ENCODE measurements at places on chromosomes 11 and 22. TPM values are rescaled to one million over a fixed set of nuclear protein-coding genes. Genes with fewer than 3 reads are reported as not detected.

DNA sequence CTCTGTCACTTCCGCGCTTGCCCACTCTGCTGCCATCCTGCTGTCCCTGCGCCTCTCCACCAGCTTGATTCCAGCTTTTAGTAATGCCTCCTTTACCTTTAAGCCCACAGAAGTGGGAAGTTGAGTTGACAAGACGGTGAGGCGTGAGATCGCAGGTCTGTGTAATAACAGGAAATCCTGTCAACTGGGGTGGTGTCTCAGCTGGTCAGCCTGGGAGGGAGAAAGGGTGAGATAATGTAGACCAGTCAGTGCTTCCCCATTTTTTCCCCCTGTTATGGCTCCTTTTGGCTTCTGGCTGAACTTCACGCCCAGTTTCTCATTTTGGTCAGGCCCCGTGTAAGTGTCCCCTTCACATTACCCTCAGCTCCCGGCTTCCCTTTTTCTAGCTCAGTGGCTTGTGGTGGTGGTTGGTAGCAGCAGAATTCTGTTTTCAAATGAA lies 98.9 kb downstream of the TRAF6 start:
- DNase-seq = no peak

GRCh38 chr11:65428578-65429067 lies 6.0 kb downstream of the NEAT1 start:
- DNase-seq = no peak

- DNase-seq = no peak
Observed at GRCh38 chr11:75096456-75097172, at the start of gene OR2AT4. Gene OR2AT4, minus strand, starts transcription at chr11:75096876.

GRCh38 chr11:11427542-11427941 lies 74.5 kb upstream of the CSNK2A3 start:
- DNase-seq = no peak

DNA sequence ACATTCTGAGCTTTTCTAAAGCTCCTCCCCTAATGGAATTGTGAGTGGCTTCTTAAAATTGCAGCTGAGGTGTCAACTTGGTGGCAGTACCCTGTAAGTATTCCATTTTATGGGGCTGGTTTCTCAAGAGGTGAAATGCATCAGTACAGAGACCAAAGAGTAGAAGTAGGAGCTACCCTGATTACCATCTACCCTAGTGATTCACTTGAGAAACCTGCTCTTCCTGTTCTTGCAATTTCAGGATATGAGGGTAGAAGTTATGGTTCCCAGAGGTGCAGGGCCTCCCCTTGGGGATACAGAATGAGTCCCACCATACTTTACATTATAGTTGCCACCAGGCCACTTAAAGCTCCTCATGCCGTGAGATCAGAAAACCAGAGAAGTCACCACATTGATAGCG lies 944.6 kb downstream of the OPCML start:
- DNase-seq = no peak

DNA sequence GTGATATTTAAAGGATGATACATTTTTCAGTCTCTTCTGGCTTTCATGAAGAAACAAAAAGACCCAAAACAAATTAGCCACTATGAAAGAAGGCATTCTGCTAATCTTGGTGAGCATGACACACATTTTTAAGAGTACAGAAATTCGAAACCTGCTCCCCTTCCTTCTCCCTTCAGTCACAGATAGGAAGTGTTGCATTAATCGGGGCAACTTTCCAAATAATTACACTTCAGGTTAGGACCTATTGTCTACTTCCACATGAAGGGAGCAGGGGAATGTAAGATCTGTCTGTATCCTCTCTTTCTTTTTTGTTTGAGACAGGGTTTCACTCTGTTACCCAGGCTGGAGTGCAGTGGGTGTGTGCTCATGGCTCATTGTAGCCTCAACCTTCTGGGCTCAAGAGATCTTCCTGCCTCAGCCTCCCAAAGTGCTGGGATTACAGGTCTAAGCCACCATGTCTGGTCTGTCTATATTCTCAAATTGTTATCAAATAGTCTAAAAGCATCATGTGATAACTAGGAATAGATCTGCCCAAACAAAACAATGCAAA lies 45.8 kb downstream of the NCAM1 start:
- no peak for DNase-seq

- no peak for DNase-seq
Observed at GRCh38 chr11:128881221-128881620, 9.9 kb upstream of the KCNJ5 start.

DNA sequence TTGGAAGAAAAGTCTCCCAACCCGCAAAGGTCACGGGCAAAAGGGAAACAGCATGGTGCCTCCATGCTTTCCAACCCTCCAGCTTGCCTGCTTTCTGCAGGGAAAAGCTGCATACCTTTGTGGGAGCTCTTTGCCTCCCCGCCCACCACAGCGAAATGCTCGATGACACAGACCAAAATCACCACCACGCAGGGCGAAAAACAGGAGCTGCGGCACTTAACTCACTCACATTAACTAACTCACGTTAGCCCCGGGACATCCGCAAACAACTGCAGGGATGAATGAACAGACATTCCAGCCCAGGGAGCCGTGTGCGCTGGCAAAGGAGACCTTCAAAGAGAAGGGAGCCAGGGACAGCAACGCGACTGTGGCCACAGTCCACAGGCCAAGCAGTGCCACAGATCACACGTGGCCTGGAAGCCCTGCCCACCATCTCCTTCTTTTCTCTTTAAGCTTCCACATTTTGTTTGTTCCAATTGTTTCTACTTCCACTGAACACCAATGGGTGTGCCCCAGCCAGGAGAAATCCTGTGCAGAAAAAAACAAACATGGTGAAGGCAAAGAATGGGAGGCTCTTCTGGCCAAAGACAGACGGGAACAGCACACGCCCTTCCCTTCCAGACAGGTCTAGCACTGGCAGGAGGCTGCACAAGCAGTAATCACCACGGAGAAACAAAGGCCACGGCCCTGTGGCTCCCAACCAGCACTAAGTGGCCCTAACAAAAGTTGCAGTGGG lies 39.3 kb downstream of the DUSP8 start:
- peak; percentile 31 for DNase-seq

DNA sequence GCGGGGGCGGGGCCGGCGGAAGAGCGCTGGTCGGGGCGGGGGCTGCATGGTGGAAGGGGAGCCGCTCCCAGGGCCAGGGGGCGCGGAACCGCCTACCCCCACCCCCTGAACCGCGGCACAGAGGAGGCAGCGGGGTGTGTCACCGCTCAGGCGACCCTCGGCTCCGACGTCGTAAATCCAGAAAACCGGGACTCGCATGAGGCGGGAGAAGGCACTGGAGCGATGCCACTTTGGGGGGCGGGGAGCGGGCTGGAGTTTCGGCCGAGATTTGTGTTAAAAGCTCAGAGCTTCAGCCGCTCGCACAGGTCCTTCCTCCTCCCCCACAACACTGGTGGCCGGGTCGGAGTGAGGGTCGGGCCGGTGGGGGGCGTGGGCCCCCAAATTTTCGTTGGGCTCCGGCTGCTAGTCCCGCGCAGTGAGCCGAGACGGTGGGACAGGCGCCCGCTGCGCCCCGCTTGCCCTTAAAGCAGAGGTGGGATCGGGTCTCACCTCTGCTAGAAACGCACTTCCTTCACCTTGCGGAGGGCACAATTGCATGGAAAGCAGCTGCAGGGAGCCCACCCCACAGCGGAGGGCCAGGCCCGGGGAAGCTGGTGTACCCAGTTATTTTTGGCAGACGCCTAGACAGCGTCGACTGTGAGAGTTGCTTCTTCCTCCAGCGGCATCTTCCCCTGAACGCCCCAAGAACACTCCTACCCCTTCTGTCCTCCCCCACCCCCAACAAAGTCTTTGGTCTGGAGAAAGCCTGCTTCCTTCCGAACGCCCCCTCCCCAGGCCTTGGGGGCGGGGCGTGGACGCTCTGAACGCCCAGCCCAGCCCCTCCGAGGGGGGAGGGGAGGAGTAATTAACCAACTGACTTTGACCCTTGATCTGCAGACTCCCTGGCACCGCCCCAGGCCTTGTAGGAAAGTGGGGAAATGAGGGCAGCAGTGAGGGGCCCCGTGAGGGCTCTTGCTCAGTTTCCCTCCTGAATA lies 1.1 kb downstream of the OVOL1 start:
- no peak for DNase-seq

DNA sequence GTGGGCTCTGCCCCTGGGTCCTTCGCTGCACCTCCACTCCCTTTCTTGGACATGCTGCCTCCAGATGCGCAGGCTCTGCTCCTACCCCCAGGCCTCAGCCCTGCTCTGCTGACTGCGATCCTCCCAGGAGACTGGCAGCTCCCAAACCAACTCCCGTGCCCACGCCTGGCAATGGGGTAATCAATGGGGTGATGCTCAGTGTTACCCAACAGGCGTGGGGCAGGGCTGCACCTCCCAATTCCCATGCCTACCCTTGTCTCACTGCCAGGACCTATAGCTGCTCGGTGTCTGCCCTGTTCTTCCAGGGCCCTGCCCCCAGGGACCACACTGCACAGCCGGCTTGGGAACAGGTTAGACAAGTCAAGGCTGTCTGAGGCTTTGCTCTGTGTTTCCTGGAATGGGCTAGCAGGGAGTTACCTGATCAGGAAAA lies at the start of gene ALDH3B2:
Gene ALDH3B2 (minus strand): TSS at position 182 of the 430 bp plus-strand sequence. CDS start 7,688 bp downstream, outside the sequence.
- no peak for DNase-seq

DNA sequence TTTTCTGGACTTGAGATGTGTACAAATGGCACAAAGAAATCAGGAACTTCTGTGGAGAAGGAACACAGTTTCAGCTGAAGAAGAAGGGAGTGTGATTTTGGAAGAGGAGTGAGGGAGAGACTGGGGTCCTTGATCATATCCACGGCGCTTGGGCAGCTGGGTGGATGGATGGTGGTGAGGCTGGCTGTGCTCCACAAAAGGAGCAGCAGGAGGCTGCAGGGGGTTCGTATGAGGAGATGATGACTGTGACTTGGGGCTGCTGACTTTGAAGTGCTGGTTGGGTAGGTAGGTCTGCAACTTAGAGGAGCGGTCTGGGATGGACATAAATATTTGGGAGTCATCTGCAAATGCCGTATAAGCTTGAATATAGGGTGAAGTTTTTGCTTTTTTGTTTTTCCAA lies 1.3 kb upstream of the DCHS1 start:
- no peak for DNase-seq

GRCh38 chr11:93028960-93029522 lies 59.6 kb downstream of the MTNR1B start:
- no peak for DNase-seq

DNA sequence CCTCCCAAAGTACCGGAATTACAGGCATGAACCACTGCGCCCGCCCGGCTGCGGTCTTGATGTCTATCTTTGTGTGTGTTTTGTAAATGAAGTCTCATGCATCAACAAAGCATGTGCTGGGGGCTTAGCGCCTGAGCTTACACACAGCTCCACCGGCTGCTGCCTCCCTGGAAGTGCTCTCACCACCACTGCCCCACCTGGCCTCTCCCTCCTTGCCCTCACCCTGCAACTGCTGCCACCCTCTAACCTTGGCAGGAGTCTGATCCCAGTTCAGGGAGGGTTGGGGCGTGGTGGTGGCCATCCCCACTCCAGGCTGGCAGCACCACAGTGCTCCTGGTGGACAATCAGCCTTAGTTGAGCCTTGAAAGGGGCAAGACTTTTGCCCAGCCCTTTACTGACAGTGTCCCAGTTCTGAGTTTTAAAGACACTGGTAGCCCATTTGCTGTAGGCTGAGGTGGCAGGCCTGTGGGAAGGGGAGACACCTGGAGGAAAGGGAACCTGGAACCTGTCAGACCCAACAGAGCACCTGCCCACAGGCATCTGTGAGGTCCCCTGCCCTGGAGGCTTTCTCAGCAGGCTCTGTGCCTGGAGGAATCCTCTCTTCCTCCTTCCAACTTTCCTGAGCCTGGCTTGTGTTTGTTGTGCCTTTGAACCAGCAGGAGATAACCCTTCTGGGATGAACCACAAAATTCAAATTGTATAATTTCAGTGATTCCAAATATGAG lies 42.4 kb upstream of the WEE1 start:
- no peak for DNase-seq

GRCh38 chr11:44849424-44849823 lies 101.3 kb downstream of the TP53I11 start:
- no peak for DNase-seq

The KCNJ11 gene
- not detected for total RNA-seq

The SLC3A2 gene
- 125 TPM for total RNA-seq

The SLC6A5 gene
- not detected for total RNA-seq

The FIBIN gene
- not detected for total RNA-seq

The BRSK2 gene
- not detected for total RNA-seq

The BDNF gene
- 46.9 TPM for total RNA-seq

The NUDT22 gene
- total RNA-seq = 74.7 TPM

The PAMR1 gene
- not detected for total RNA-seq
